ENCODE measurements at places on chromosomes 2 and 18.
A peak's percentile ranks its signal among the peaks of the same experiment; 100 is the strongest.

DNA sequence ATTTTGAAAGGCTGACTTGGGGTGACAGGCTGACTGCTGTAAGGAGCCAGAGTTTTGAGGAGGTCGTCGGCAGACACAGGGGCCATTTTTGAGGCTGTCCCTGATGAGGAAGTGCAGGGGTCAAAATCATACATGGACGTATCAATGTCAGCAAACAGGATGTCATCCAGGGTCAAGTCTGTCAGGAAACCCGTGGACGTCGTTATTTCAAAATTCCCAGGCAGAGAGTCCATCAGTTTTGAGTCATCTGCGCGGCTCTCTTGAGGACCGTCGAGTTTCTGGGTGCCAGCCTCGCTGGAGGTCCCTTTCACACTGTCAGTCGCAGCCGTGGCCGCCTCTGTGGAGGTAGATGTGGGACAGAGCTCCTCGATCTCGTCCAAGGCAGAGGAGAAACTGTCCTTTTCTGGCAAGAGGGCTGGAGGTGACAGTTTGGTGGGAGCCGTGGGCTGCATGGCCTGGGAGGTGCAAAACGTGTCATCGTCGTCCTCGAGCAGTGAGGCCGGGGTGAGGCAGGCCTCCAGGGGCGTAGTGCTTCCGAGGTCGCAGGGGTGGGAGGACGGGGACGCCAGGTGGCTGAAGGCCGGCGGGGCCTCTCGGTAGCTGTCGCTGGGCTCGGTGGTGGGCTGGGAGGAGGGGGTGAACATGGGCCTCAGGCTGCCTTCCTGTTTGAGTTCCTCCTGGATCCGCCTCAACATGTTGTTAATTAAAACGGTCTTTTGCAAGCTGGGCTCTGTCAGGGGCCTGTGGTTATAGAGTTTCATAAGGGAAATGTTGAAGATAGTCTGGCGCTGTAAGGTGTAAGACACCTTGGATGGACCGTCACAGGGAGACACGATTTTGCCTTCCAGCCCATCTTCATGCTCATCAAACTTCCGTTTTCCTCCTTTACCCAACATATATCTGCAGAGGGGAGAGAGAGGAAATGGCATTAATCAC is 17.5 kb downstream of the SERTAD2 start:
- no peak for DNase-seq

DNA sequence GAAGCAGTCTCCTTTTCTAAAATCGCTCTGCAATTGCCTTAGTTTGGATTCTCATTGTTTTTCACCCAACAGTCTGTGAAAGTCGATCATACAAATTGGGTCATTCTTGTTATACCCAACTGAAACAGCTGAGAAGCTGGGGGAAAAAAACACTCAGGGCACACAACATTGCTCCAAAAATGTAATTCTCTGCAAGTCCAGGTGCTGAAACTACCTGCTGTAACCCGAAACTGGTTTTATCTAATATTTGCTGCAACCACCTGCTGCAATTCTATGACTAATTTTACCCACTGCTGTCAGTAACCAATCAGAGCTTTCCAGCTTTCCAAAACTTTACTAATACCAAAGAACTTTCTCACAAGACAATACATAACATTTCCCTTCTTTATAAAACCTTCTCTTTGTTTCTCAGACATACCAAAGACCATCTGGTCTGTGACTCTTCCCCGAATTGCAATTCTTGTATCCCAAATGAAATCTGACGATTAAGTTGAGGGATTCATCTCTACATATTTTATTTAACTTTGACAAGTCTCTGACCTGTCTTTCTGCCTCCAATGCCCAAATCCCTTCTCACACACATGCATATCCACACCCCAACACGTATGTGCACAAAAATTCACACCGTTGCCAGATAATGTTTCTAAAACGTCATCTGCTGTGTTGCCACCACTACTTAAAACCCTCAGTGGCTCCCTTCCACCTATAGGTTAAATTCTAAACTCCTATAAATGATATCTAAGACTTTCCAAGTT is 198.3 kb downstream of the PIEZO2 start:
- DNase-seq: no peak

- no peak for DNase-seq
Measured at GRCh38 chr18:47881042-47881441, 49.4 kb downstream of the SMAD2 start.

DNA sequence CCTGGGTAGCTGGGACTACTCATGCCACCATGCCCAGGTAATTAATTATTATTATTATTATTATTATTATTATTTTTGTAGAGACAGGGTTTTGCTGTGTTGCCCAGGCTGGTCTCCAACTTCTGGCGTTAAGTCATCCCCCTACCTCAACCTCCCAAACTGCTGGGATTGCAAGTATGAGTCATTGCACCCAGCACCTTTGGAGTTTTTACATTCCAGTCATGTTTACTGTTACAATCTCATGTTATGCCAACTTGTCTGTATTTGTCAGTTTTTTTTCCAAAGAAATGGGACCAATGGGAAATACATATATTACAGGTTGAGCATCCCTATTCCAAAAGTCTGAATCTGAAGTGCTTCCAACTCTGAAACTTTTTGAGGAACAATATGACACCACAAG is 903.8 kb downstream of the SLC4A3 start:
- DNase-seq: no peak

DNA sequence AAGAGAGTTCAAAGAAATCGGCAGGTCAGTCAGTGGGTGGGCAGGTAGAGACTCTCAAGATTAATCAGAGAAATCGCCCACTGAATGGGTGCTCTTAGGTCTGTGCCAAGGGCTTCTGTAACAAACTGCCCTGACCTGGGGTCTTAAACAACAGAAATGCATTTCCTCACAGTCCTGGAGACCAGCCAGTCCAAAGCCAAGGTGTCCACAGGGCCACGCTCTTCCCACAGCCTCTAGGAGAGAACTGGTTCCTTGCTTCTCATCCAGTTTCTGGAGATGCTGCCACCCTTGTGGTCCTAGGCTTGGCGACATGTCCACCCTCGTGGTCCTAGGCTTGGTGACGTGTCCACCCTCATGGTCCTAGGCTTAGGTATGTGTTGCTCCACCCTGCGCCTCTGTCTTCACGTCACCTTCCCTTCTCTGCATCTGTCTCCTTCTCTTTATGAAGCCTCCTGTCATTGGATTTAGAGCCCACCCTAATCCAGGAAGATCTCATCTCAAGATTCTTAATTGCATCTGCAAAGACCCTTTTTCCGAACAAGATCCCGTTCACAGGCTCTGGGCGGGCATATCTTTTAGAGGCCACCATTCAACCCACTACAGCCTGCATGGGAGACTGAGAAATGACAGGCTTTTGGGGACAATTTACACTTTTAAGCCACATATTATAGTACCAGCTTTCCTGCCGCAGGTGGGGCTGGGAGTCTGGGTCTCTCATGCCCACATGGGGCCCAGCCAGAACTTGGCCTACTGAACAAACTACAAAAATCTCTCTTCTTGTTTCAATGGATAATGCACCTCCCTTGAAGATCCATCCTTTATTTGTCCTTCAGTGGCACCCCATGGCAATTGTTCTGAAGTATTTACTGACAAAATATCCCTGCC is 161.3 kb downstream of the ASB1 start:
- no peak for DNase-seq

GRCh38 chr2:237701033-237701858 is 73.9 kb downstream of the LRRFIP1 start:
- no peak for DNase-seq

- DNase-seq: no peak
Measured at GRCh38 chr2:158735822-158736580, 59.1 kb upstream of the DAPL1 start.

- DNase-seq: no peak
Measured at GRCh38 chr2:31337860-31338259, 76.7 kb downstream of the XDH start.

DNA sequence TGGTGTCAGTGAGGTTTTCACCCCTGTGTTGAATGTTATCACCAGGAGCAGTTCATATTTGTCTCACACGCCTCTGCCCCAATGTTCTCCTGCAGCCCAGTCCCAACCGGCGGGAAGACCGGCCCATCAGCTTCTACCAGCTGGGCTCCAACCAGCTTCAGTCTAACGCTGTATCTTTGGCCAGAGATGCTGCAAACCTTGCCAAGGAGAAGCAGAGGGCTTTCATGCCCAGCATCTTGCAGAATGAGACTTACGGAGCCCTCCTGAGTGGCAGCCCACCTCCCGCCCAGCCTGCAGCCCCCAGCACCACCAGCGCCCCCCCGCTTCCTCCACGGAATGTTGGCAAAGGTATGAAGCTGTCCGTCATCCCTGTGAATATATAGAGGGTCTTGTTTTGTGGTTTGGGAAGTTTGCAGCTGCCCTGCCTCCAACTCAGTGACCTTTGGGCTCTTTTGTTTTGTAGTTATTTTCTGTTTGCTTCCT is 35.1 kb downstream of the ITGB1BP1 start:
- no peak for DNase-seq

DNA sequence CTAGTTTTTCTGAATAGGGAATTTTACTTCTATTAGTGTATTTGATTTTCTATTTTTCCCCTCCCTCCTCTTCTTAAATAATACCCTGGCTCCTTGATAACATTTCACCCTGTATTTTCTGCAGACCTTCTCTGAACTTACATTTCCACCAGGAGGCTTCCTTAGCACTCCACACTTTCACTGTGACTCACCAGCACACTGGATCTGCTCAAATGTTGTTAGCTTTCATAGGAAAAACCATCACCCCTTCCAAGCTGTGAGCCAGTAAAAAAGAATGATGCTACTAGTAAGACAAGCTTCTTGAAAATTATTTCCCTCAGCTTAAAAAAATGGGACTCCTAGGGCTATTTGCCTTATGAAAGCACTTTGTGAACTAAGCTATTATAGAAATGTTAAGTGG is 16.1 kb downstream of the SUPT7L start:
- no peak for DNase-seq

- DNase-seq: no peak
Measured at GRCh38 chr2:44573996-44574395, 212.2 kb downstream of the CAMKMT start.

DNA sequence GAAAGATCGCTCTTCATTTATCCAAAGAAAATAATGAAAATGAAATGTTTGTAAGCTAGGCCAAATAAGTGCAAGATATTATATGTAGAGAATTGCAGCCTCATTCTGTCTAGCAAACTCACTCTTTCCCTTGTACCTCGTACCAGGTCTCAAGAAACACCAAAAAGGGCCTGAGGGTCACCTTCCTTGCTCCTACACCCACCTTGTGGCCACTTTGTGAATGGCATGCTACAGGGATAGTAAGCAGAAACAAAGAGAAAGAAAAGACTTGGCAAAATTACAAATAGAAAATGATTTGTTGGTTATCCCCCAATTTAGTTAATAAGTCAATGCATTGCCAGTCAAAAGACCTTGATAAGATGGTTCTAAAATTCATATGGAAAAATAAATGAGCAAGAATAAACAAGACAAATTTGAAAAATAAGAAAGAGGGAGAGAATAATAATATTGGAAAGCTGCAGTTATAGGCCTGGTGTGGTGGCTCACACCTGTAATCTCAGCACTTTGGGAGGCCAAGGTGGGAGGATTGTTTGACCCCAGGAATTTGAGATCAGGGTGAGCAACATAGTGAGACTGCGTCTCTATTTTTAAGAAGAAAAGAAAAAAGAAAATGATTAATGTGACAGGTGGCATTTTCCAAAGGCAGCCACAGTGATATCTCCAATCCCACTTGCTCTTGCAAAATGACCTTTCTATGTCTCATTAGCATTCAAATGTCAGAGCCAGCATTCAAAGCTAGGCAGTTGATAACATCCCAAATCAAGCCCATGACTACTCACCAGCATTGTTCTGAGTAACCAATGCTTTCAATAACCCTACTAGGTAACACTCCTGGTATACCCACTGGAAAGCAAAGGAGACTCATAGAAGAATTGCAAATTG is 38.8 kb upstream of the BMP10 start:
- peak; percentile 57 for DNase-seq

DNA sequence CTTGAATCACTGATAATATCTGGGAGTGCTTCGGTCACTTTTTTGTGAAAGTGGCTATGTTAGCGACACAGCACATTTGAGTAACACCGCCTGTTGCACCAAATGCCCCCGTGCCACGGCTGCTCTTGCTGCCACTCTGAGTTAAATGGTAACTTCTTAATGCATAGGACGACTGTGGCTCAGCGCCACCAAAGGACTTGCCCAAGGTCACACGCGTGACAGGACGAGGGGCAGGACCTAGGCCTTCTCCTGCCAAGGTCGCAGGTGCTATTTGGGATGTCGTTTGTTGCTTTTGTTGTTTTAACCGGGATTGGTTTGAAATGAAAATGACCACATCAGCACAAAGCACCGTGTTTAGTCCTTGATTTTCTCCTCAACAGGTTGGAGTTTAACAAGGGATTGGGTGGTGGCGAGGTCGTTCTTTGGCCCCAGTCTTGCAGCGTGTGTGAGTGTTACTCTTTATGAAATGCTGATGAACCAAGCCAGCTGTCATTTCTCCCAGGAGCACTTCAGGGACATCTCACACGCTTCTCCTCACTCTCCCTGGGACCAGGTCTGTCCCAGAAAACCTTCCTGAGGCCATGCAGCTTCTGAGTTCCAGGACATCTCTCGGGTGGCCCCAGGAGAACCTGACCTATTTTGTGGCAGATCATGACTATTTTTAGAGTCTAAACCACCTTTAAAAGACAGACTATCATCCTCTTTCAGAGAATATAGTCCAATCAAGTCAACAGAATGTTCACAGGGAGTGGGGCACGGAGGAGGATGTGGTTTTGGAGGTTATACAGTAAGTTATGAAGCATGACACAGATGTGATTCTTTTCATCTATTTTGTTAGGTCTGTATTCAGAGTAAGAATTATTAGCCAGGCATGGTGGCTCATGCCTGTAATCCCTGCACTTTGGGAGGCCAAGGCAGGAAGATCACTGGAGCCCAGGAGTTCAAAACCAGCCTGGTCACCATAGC is 49.9 kb downstream of the MTCL1 start:
- no peak for DNase-seq

DNA sequence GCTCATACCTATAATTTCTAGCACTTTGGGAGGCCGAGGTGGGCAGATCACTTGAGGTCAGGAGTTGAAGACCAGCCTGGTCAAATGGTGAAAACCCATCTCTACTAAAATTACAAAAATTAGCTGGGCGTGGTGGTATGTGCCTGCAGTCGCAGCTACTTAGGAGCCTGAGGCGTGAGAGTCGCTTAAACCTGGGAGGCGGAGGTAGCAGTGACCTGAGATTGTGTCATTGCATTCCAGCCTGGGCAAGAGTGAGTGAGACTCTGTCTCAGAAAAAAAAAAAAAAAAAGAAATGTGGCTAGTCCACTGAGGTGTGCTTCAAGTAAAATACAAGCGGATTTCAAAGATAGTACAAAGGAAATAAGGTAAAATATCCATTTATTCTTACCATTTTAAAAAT is 46.2 kb downstream of the RBKS start:
- no peak for DNase-seq

GRCh38 chr2:108612514-108613183 is 78.4 kb downstream of the LIMS1 start:
- DNase-seq: no peak

GRCh38 chr18:12656605-12656937 is 1.3 kb downstream of the SPIRE1 start:
- DNase-seq: no peak
